A549 (cell line): ENCODE measurements at places on chromosomes 5 and 9. TPM values are rescaled to one million over a fixed set of nuclear protein-coding genes. Genes with fewer than 3 reads are reported as not detected.

The C5orf52 gene
- polyA plus RNA-seq = not detected in 3 replicates

The CCDC112 gene
- polyA plus RNA-seq = 5.8 to 7.1 TPM (median 6.4 TPM) in 3 replicates

The LCP2 gene
- polyA plus RNA-seq = not detected in 3 replicates

- no peak for DNase-seq
Observed at GRCh38 chr9:85484235-85484634, 257.5 kb downstream of the AGTPBP1 start.

DNA sequence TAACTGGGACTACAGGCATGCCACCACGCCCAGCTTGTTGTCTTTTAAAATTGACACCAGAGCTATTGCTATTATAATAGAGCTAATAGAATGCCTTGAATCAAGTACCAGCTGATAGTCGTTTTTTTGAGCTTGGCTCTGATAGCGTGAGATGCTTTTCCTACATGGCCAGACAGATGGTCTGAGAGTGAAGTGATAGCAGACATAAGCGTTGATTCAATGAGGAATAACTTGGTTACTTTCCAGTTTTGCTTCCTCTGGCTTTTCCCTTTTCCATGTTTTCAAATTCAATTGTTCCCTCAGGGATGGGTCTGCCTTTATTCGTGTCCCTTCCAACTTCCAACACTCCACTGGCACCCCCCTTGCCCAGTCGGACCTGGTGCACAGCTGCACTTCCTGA, 15.4 kb downstream of the AGXT2 start:
- DNase-seq = no peak

DNA sequence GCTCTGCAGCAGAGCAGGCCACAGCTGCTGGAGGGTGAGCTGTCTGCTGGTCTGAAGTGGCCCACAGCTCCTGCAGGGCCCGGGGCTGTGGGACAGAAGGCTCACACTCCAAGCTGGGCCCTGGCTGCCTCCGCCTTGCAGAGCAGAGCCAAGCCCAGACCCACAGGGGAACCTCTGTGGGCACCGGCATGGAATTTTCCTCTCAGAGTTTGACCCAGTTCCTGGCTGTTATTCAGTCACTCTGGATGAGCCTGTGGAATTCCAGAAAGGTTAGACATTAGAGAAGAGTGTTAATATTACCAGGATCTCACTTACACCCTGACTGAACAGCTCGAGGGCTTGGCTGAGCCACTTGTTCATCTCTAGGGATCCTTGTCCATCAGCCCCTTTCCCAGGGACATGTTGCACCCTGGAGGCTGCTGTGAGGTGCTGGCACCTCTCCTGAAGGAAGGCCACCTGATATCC, 17.5 kb downstream of the IL9 start:
- no peak for DNase-seq

- DNase-seq = no peak
Observed at GRCh38 chr5:160271396-160271795, 41.0 kb downstream of the CCNJL start.

GRCh38 chr5:113031557-113031956, 55.0 kb downstream of the DCP2 start:
- no peak for DNase-seq

DNA sequence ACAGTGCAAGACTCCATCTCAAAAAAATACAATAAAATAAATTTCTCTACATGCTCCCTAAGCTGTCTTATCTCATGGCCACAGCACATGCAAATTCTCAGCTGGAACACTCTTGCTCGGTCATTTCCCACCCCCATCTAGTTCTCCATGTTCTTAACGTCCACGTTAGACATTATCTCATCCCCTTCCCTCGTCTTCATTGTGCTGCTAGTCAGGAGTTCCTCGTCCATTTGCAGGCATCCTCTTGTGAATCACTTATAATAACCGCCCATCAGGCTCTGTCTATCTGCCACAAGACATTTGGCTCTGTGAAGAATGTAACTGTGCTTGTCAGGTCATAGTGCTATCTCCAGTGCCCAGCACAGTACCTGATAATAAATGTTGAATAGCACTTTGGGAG, 32.9 kb upstream of the GOLGA1 start:
- DNase-seq = no peak

- DNase-seq = no peak
Observed at GRCh38 chr5:60178101-60178500, 284.6 kb upstream of the PDE4D start.
